ENCODE measurements at places on chromosomes 12 and 14.

DNA sequence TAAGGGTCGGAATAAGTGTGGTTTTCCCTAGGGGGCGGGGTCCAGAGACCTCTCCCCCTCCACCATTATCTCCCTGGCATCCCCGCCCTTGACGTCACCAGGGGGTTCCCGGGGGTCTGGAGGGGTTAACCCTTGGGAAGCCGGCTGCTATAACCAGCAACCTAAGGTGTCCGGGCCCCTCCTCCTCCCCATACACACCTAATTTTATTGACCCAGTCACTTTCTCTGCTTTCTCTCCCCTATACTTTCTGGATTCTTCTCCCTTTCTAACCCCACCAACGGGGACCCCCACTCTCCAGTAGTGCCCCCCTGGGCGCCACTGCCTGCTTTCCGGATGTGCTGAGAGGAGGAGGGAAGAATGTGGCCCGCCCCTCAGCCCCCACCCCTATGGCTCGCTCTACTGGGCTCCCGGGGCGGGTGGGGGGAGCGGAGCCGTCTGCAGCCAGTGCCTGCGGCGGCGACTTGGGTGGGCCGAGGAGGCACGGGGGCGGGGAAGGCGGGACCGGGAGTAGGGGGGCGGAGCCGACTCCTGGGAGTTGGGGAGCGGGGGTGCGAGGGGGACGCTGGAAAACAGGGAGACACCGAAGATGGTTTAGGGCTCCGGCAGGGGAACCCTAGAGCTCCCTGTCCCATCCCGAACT, 1.8 kb downstream of the GLI1 start:
- DNase-seq, result no peak

GRCh38 chr12:109476807-109477184, 304 bp downstream of the KCTD10 start:
- DNase-seq, result no peak

- DNase-seq, result no peak
Measured at GRCh38 chr14:33691907-33692306, 259.0 kb downstream of the EGLN3 start.

- DNase-seq, result no peak
Measured at GRCh38 chr12:40286583-40286982, 61.8 kb downstream of the LRRK2 start.

DNA sequence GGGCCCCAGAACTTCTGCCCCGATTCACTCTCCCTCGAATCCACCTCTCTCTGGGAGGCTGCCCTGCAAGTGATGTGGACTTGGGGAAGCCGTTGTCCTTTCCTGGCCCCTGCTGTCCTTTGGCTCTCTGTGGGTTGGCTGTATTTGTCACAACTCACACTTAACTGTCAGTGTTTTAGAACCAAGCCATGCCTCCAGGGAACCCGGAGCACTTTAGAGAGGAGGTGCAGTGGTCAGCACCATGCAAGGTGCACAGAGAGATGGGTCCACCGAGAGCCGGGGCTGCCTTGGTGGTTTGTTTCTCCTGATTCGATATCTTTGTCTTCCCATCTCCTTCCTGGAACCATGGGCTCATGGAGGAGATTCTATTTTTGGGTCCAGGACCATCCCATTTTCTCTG, 129.5 kb upstream of the RTL1 start:
- no peak for DNase-seq

DNA sequence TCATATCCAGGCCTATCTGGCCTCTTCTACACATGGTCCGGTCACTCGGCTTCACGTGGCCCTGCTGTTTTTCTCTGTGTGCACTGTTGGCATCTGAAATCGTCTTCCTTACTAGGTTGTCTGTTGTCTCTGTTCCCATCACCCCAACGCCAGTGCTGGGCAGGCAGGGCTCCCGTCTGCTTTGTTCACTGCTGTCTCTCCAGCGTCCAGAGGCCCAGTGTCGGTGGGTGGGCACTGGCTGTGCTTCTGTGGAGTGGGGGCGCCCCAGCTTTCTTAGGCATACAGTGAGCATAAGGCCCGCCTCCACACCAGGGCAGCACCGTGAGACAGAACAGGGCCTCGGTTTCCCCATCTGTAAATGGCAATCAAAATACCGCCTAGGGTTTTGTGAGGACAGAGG, 153.1 kb downstream of the BCL11B start:
- no peak for DNase-seq

- DNase-seq, result no peak
Measured at GRCh38 chr12:12212769-12213168, 54.1 kb downstream of the LRP6 start.

- DNase-seq, result no peak
Measured at GRCh38 chr12:88753066-88753465, 172.8 kb upstream of the KITLG start.

- DNase-seq, result no peak
Measured at GRCh38 chr12:115323223-115323905, 639.4 kb upstream of the TBX3 start.

DNA sequence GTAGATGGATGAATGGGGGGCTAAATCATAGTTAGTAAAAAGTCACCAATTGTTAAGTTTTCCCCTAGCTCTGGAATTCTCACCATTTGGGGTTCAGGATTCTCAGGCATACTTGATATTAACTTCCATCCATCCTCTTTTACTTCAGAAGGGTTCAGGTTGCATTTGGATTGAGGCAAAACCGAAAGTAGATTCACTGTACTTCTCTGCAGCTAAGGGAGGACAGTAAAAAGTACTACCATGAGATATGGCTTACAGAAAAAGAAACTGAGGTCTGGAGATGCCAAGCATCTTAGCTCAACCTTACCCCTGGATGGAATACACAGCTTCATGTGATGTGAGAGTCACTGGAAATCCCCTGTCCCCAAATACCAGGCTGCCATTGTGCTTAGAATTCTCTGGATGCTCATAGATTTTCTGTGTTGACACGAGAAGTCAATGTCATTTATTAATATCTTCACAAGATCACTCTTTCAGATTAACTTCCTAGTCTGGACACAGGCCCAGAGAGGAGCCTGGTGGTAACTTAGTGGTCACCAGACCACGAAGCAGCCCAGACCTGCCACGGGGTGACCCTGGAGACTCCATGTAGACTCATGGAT, 87.1 kb downstream of the SSPN start:
- no peak for DNase-seq

DNA sequence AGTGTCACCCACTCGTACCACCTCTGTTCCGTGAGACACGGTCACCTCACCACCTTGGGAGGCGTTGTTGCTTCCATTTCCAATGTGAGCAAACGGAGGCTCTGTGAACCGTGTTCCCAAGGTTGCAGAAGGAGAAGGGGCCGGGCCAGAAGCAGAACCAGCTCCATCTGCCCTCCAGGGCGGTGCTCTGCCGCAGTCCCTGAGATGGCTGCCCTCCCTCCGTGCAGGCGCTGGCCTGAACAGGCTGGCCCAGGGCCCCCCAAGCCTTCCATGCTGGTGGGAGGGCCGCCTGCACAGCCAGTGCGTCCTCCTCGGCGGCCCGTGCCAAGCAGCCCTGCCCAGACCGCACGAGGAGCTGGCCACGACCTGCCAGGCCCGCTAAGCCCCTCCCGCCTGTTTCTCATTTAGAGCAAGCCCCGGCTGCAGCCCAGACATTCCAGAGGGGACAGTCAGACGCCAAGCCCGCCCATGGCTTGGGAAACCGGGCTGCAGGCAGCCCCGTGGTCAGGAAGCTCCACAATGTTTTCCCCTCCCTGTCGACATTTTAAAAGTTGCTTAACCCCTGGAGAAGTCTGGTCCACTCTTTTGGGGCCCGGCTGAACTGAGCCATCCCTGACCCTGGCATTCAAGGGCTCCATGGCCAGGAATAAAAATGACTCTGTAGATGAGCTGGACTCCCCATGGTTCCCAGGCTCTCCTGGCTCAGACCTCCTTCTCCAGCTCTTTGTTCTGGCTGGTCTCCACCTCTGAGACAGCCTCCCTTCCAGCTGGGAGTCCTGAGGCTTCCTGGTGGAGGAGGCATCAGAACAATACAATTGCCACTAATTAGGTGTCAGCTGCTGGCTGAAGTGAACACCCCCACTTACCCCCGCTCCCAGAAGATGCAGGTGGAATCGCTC, 236.0 kb downstream of the BCL11B start:
- DNase-seq, result no peak

- DNase-seq, result no peak
Measured at GRCh38 chr12:97168804-97169203, 261.7 kb downstream of the NEDD1 start.

DNA sequence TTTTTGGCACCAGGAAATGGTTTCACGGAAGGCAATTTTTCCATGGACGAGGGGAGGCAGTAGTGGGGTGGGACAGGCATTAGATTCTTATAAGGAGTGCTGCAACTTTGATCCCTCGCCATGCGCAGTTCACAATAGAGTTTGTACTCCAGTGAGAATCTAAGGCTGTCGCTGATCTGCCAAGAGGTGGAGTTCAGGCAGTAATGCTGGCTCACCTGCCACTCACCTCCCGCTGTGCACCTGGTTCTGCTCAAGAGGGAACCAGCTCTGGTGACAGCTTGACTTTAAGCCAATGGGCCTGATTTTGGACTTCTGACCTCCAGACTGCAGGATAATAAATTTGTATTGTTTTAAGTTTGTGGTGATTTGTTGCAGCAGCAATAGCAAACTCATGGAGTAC, 80.8 kb upstream of the TTC7B start:
- no peak for DNase-seq

- no peak for DNase-seq
Measured at GRCh38 chr12:42326541-42327226, 717 bp downstream of the PPHLN1 start.

DNA sequence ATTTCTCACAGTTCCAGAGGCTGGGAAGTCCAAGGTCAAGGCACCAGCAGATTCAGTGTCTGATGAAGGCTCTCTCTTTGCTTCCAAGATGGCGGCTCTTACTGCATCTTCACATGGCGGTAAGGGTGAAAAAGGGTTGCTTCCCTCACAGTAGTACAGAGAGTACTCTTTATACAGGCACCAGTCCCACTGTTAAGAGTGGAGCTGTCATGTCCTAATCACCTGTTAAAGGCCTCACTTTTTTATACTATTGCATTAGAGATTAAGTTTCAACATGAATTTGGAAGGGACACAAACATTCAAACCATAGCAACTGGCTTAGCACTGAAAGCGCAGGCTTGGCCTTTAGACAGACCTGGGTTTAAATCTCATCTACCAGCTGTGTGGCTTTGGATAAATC, 50.0 kb upstream of the TCL1A start:
- DNase-seq, result no peak

GRCh38 chr12:7212678-7213077, 23.2 kb downstream of the PEX5 start:
- no peak for DNase-seq

GRCh38 chr12:98154850-98155249, 360.5 kb upstream of the TMPO start:
- peak; percentile 66 for DNase-seq

GRCh38 chr12:49689785-49690184, 17.4 kb downstream of the FMNL3 start:
- no peak for DNase-seq

DNA sequence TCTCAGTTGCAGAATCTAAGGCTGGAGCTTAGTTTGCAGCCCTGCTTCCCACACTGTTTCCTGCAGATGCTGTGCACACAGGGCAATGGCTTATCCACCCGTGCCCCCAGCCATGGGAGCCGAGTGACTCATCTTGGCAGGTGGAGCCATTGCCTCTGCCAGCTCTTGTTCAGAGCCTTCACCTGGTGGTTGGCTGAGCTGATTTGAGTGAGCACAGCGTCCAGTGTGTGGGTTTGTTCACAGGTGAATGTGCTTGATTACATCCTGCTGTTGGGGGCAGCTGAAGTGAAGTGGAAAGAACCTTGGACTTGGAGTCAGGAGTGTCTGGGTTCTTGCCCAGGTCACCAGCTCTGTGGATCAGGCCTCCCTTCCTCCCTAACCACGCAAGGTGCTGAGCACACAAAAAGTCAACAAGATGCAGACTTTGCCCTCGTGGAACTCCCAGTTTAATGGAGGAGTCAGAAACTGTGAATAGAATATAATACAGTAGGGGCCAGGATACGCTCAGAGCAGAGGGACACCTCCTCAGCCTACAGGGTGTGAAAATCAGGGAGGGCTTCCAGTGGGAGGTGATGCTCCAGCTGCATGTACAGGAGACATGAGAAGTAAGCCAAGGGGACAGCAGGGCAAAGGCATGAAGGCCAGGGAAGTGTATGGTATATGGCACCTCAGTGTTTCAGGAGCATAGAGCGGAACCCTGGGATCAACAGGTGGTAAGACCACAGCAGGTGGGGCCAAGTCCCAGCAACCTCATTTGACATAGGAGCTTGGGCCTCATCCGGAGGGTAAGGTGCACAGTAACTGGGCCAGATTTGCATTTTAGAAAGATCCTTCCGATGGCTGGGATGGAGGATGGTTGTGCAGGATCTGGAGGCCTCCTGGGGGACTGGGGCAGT, 22.8 kb downstream of the JDP2 start:
- no peak for DNase-seq
